Esophagus muscularis mucosa (tissue), 4 donors: ENCODE measurements at places on chromosomes 5 and 9. TPM values are rescaled to one million over a fixed set of nuclear protein-coding genes. Genes with fewer than 3 reads are reported as not detected.
A peak's percentile ranks its signal among the peaks of the same experiment; 100 is the strongest.

GRCh38 chr5:59553992-59554391, 339.5 kb downstream of the PDE4D start:
- no peaks in the 10 kb centered on the region for H3K4me1 ChIP-seq
- H3K27ac ChIP-seq, result no peak overlapping the region
- no peaks in the 10 kb centered on the region for H3K36me3 ChIP-seq
- DNase-seq, result no peak
- H3K27me3 ChIP-seq, result no peaks in the 10 kb centered on the region
- H3K4me3 ChIP-seq, result no peak overlapping the region

- H3K27ac ChIP-seq, result no peak overlapping the region
- DNase-seq, result no peak
- peaks cover 6% of the 10 kb centered on the region for H3K4me1 ChIP-seq
- no peak overlapping the region for H3K4me3 ChIP-seq
- H3K27me3 ChIP-seq, result no peaks in the 10 kb centered on the region
- no peaks in the 10 kb centered on the region for H3K36me3 ChIP-seq
These were observed 290.0 kb downstream of the ACTL7B start for GRCh38 chr9:108565651-108566378.

- H3K4me3 ChIP-seq, result no peak overlapping the region
- no peaks in the 10 kb centered on the region for H3K4me1 ChIP-seq
- no peak overlapping the region for H3K27ac ChIP-seq
These were observed 155.6 kb upstream of the PANK3 start for GRCh38 chr5:168734620-168735300.

DNA sequence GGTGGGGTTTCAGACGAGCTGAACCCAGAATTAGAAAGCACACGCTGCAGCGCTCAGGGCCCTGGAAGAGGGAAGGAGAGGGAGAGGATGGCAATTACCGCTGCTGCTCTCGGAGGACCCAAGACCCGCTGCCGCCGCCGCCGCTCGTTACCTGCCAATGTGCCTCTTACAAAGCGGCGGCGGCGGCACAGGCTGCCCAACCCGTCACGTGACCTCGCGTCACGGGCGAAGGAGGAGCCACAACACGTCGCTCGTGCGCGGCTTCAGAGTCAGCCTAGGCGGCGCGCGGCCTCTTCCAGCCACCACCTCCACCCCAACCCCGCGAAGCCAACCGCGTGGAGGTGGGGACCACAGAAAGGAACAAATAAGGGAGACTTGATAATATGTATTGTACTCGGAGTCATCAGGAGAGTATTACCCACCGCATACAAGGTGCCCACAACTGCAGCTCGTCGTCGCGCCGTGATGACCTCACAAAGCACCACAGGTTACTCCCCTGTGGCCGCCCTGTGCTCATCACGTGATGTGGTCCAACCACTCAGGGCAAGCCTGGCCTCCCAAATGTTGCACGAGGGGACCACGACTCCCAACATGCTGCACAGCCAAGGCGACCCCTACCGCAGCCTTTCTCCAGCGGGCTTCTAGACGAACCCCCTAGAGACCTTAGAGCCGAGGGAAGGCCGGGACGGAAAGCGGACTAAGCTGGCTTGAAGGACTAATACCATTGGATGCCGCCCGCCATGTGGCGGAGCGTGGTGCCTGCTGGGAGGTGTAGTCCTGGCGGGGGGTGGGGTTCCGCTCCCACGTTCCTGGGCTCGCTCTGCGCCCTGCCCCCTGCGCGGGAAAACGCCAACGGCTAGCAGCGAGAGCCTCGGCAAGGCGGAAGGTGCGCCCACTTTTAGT, at the start of gene UBAP2:
UBAP2 (minus strand) TSS at position 161 of the 903 bp plus-strand sequence. CDS start 31,739 bp downstream, outside the sequence.
- DNase-seq, result peak; percentile 100
- peak within 1 kb of the TSS; percentile 70 for H3K4me3 ChIP-seq
- H3K27ac ChIP-seq, result peak within 1 kb of the TSS; percentile 94
- H3K4me1 ChIP-seq, result peaks cover 31% of the 10 kb centered on the region

DNA sequence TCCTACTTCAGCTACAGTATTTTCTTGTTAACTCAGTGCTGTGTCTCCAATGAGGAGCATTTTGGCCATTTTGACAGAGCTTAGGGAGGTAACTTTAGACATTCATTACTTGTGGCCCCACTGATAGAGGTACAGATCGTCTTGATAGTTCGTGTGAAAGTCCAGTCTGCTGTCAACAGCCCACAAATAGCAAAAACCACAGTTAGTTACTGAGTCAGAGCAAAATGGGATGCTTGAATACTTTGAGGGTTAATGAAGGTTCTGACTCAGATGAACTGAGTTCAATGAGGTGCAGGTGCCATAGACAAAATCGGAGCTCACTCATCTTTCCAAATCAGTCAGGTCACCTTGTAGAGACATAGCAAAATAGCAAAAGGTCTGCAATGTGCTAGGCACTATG, 163.1 kb upstream of the TLE4 start:
- no peak overlapping the region for H3K27ac ChIP-seq
- H3K4me3 ChIP-seq, result no peak overlapping the region
- H3K27me3 ChIP-seq, result no peaks in the 10 kb centered on the region
- no peaks in the 10 kb centered on the region for H3K4me1 ChIP-seq

DNA sequence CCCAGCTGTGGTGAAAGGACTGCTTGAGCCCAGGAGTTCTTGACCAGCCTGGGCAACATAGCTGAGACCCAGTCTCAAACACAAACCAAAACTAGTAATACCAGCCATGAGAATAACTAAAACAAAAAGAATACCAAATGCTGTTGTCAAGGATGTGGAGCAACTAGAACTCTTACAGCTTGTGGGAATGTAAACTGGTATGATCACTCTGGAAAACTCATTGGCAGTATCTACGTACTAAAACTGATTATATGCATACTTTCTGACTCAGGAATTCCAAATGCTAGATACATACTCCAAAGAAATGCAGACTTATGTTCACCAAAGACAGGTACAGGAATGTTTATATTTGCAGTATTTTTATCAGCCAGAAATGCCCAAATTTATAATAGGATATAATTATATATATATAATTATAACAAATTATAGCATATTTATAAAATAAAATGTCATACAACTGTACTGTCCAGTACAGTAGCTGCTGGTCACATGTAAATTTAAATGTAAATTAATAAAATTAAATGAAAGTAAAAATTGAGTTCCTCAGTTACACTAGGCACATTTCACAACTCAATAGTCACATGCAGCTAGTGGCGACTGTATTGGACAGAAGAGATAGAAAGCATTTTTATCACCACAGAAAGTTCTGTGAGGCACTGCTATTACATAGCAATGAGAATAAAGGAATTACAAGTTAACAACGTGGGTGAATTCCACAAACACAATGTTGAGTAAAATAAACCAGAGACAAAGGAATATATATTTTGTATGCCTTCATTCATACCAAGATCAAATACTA, 118.5 kb downstream of the GNAQ start:
- no peak overlapping the region for H3K27ac ChIP-seq
- no peaks in the 10 kb centered on the region for H3K36me3 ChIP-seq
- peaks cover 46% of the 10 kb centered on the region for H3K4me1 ChIP-seq
- no peak for DNase-seq
- H3K4me3 ChIP-seq, result no peak overlapping the region

DNA sequence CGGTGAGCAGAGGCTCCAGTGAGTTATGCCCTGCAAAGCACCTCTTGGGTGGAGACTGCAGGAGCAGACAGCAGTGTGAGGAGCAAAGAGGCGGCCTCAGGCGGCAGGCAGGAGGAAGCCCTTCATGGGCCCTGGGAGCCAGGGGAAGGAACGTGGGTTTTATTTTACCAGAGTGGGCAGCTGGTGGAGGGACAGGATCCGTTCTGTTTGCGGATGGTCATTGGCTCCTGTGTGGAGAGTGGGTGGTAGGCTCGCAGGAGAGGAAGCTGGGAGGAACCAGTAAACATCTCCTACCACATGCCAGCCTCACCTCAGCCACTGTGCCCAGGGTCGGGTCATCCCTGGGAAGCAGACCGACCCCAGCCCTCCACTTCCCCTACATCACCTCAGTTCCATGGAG, 24.4 kb downstream of the HNRNPH1 start:
- no peak for DNase-seq
- H3K27ac ChIP-seq, result no peak overlapping the region
- H3K4me3 ChIP-seq, result no peak overlapping the region

- peaks cover 4% of the 10 kb centered on the region for H3K4me1 ChIP-seq
- no peak for DNase-seq
- no peak overlapping the region for H3K4me3 ChIP-seq
- H3K27ac ChIP-seq, result no peak overlapping the region
These were observed 272.7 kb upstream of the PANK3 start for GRCh38 chr5:168851902-168852321.

IFNK gene
- not detected for total RNA-seq

GPX8 gene
- total RNA-seq, result 9.0 TPM

RLN2 gene
- total RNA-seq, result not detected

ECSCR gene
- 38.8 TPM for total RNA-seq

SLC36A3 gene
- not detected for total RNA-seq
